ENCODE measurements at places on chromosomes 1 and 21. TPM values are rescaled to one million over a fixed set of nuclear protein-coding genes. Genes with fewer than 3 reads are reported as not detected.

Gene S100A5
- total RNA-seq = not detected

Gene C1orf94
- total RNA-seq = not detected

Gene CYP4A22
- not detected for total RNA-seq

Gene TNFRSF9
- 0.37 TPM for total RNA-seq

Gene FCRL1
- not detected for total RNA-seq

Gene CD101
- 8.8 TPM for total RNA-seq

Gene HOOK1
- total RNA-seq = 1.8 TPM

Gene IGSF9
- total RNA-seq = 17.4 TPM

Gene SHE
- 12.8 TPM for total RNA-seq

Gene UTS2
- not detected for total RNA-seq

Gene CDK18
- total RNA-seq = 97.8 TPM

Gene GPR52
- total RNA-seq = 7.0 TPM

Gene ZNF326
- total RNA-seq = 44.2 TPM

Gene RNF223
- not detected for total RNA-seq

Gene VHLL
- not detected for total RNA-seq

Gene NUDT4B
- 9.4 TPM for total RNA-seq

Gene OR2L3
- total RNA-seq = not detected
